ENCODE measurements at places on chromosomes 2 and 18.
A peak's percentile ranks its signal among the peaks of the same experiment; 100 is the strongest.

DNA sequence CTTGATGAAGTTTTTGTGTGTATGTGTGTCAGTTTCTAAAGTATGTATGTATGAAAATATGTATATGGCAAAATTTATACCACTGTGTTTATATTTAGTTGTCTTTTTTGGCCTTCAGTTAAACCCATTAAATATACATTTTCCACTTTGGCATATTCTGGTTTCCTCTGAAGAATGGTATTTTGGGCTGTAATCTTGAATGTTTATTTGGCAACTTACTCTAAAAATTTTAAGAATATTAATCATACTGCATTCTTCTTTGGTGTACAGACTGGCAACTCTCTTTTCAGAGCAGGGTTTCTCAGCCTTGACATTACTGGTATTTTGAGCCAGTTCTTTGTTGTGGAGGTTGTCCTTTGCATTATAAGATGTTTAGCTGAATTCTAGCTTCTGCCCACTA lies 27.9 kb upstream of the CCBE1 start:
- DNase-seq: peak; percentile 49

DNA sequence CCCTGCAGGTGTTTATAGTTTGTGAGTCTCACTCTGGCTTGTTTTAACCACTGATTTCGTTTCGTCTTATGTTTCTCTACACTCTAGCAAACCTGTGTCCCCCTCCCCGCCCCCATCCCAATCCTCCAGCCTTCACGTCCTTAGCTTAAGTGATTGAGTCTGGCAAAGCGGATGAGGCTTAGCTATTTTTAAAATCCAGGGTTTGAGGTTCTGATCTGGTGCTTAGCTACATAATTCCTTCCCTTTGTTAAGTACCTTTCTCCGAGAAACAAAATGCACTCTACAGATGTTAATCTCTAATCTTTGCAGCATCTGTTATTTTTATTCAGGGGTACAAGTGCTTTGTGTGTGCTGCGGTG lies 7.8 kb downstream of the AGAP1 start:
- no peak for DNase-seq

GRCh38 chr18:45788861-45789260 lies 36.6 kb upstream of the SIGLEC15 start:
- no peak for DNase-seq

GRCh38 chr2:185643434-185643833 lies 95.2 kb upstream of the FSIP2 start:
- peak; percentile 72 for DNase-seq

- no peak for DNase-seq
Observed at GRCh38 chr18:12884406-12885323, 628 bp upstream of the PTPN2 start.

GRCh38 chr2:223147431-223147830 lies 95.4 kb downstream of the KCNE4 start:
- DNase-seq: no peak

- no peak for DNase-seq
Observed at GRCh38 chr2:238509151-238509835, 82.6 kb downstream of the ASB1 start.

DNA sequence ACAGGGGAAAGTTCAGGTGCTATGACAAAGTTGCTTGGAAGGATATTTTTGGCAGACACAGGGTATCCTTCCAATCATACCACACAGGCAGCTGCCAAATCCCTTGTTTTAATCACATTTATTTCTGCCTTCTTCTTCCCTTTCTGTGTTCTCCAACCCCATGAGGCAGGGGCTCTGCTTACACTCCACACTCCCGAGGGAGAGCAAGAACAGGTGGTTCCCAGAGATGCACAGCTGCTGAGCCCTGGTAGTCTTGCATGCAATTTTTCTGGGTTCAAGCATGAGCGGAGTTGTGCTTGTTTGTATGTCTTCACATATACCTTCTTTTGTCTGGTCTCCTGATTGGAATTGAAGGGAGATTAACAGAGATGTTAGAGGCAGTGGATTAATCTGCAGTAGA lies 251.7 kb upstream of the ST6GAL2 start:
- DNase-seq: no peak

- DNase-seq: no peak
Observed at GRCh38 chr18:45549290-45549689, 66.0 kb upstream of the SLC14A2 start.

DNA sequence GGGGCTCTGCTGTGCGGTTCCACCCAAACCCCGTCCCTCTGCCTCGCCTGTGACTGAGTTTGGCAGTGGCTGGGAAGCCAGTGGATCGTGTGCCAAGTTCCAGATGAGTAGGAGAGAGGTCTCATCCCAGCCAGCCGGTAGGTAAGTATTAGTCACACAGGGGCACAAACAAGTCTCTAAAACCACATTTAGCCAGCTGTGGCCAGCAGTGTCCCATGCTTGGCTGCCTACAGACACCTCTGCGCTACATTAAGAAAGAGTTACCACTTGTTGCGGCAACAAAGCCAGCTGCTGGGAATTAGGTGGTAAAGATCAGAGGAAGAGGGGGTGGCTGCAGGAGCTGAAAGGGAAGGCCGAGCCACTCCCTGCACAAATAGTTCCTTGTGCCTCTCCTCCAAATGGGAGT lies 81.2 kb downstream of the GATA6 start:
- no peak for DNase-seq

DNA sequence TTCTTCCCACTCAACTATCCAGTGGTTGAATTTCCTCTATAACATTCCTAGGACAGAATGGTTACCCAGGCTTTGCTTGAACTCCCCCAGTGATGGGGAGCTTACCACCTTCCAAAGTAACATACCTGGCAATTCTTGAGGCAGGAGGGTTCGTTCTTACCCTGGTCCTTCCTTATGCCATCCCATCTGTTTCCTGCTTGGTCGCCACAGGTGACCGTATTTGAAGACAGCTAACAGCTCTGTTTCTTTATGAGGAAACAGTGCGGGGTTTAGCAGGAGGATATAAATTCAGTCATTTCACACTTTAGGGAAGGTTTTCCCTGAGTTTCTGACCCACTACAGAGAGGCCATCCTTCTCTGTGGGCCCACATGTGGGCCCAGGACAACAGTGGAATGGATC lies 42.6 kb downstream of the FOSL2 start:
- no peak for DNase-seq

- DNase-seq: no peak
Observed at GRCh38 chr2:196143730-196144131, 27.6 kb downstream of the STK17B start.

DNA sequence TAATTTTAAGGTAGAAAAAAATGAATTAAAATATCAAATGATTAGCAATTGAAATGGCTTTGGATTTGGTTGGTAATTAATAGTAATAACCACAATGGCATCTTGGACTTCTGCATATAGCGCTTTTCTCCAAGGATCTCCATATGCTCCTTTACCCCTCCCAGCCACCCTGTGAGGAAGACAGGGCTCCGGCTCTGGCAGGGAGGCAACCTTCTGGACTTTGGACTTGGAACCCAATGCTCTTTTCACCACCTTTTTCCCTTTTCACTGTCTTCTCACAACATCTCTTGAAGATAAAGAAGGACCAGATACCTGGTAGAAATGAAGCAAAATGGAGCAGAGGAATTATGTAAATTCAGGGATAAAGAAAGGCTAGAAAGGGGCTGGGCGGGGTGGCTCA lies 23.8 kb upstream of the SERTAD2 start:
- no peak for DNase-seq

DNA sequence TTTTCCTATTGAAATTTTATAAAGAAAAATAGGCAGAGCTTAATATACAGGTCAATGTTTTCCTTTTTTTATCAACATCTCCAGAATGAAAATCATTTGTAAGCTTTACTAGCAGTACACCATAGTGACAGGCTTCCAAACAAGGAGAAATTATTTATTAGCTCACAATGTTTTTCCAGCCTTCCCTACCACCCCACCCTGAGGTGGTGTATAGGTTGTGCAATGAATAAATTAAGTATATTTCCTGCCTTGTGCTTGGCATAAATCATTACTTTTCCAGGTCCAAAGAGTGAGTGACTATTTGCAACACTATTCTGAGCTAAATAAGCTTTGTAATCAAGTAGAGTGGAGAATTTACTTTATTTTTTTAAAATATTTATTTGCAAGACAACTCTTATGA lies 876.2 kb upstream of the POU3F3 start:
- DNase-seq: no peak

GRCh38 chr2:203761121-203761520 lies 54.7 kb downstream of the CD28 start:
- no peak for DNase-seq

DNA sequence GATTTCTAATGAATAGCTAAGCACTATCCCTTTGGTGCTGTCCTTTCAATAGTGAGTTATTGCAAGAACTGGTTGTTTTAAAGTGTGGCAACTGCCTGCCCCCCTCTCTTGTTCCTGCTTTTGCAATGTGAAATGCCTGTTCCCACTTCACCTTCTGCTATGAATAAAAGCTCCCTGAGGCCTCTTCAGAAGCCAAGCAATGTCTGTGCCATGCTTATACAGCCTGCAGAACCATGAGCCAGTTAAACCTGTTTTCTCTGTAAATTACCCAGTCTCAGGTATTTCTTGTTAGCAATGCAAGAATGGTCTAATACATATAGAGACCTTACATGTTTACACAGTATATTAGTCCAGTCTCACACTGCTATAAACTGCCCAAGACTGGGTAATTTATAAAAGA lies 15.0 kb upstream of the METTL21A start:
- no peak for DNase-seq

DNA sequence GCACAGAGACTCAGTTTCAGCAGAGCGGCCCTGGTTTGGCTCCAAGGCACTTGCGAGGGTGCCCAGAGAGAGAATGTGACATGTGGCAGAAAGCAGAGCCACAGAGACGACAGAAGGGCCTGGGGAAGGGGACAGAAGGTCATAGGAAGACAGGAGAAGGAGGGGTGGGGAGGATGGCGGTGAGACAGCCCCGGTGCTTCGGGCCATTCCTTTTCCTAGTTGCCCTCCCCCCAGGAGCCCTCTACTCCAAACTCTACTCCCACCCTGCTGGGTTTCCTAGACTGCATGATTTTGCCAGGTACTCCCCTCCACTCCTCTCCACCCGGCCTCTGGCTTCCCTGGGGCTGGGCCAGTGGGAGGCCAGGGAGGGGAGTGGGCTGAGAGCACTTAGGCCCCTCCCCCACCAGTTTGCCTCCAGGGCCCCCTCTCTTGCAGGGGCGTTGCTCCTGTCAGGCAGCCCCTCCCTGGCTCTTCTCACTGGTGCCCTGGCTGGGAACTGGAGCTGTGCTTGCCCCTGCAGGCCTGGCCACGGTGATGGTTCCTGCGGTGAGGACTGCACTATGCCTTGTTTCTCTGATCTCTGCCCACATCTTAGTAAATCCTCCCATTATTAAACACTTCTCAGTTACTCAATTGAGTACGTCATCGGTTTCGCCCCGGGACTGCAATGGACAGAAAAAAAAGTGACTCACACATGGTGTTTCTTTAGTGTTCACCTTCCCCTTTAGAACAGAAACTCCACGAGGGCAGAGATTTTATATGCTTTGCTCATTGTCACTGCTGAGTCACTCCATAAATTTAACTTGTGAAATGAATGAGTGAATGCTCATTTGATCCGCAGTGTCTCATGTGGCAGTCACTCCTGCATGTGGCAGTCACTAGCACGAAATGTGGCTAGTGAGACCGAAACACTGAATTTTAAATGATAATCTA lies 58.7 kb upstream of the SP3 start:
- peak; percentile 99 for DNase-seq

- DNase-seq: peak; percentile 10
Observed at GRCh38 chr2:234708091-234708683, 211.3 kb upstream of the ARL4C start.

- peak; percentile 17 for DNase-seq
Observed at GRCh38 chr2:28233164-28233676, 159.4 kb upstream of the FOSL2 start.

- DNase-seq: peak; percentile 82
Observed at GRCh38 chr18:48838921-48839818, 111.6 kb downstream of the SMAD7 start.

DNA sequence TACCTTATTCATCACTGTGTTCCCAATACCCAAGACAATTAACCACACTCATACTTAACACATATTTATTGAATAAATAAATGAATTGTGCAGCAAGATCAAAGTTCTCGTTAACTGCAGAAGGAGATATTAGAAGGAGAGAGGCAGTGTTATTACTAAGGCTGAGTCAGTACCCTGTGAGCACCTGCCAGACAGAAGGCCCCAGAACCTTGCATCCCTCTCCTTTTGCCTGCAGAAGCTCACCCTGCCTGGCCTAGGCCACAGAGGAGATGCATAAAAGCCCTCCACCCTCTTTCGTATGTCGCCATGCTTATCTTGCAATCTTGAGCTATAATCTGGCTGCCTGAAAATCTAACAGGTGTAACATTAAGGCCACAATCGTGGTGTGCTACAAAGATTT lies 20.5 kb upstream of the RNF149 start:
- no peak for DNase-seq

- DNase-seq: peak; percentile 36
Observed at GRCh38 chr2:135744760-135745314, 3.2 kb downstream of the UBXN4 start.

DNA sequence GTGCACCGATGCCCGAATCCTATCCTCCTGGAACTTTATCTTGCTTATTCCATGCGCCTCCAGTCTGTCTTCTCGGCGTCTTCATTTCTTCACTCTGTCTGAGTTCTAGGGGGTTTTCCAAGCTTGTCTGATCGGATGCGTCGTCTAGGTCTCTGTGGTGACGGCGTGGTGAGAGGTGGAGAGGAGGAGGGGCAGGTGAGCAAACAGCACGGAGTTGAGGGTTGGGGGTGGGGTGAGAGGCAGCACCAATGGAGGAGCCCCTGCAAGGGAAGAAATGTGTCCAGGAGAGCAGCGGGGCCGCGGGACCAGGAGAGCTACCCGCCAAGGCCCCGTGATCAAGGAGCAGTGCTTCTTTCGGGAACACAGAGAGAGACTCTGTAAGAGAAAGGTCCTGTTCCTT lies 131.3 kb upstream of the TWIST2 start:
- no peak for DNase-seq

GRCh38 chr2:165766326-165766927 lies 27.6 kb downstream of the GALNT3 start:
- no peak for DNase-seq

GRCh38 chr2:193467276-193467987 lies 1272.7 kb upstream of the TMEFF2 start:
- DNase-seq: no peak

DNA sequence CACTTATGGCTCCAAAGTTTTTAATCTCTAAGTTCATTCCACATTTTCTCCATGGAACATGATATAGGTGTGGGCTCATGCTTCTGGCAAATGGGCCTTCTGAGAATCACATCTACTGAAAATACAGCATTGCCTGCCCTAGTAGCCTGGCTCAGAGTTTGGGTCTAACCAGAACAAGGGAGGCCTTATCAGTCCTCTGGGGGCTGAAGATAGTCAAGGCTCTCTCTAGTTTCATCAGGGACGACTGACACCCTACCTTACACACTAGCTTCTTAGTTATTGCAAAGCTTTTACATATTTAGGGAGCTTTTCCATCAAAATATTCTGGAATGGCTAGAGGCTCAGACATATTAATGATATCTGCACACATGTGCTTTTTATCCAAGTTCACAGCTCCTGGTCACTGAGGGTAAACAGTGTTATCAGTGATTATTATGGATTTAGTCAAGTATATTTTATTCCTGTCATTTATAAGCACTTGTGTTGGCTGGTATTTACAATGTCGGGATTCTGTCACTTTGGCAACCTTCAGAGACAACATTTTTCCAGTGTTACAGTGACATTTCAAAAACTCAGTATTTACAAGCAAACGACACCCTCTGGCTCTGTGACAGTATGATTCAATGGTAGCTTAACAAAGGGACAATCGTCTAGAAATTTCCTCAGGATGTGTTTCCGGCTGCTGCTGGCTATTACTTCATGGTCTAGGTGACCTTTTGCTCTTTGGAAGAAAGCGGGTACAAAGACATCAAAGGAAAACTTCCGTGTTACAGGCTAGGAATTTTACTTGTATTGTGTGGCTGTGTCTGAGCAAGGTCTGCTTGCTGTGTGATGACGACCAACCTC lies 200.6 kb downstream of the TCF4 start:
- DNase-seq: no peak

GRCh38 chr2:160666154-160667060 lies 172.8 kb upstream of the RBMS1 start:
- DNase-seq: peak; percentile 96

Data from amniotic epithelial cell (primary cell).